Stimulated activated CD8-positive, alpha-beta memory T cell treated with anti-CD3 and anti-CD28 coated beads, Interleukin-2, amount 100 ng/mL, for 1 hour (primary cell): ENCODE measurements at places on chromosomes 4 and X.

DNA sequence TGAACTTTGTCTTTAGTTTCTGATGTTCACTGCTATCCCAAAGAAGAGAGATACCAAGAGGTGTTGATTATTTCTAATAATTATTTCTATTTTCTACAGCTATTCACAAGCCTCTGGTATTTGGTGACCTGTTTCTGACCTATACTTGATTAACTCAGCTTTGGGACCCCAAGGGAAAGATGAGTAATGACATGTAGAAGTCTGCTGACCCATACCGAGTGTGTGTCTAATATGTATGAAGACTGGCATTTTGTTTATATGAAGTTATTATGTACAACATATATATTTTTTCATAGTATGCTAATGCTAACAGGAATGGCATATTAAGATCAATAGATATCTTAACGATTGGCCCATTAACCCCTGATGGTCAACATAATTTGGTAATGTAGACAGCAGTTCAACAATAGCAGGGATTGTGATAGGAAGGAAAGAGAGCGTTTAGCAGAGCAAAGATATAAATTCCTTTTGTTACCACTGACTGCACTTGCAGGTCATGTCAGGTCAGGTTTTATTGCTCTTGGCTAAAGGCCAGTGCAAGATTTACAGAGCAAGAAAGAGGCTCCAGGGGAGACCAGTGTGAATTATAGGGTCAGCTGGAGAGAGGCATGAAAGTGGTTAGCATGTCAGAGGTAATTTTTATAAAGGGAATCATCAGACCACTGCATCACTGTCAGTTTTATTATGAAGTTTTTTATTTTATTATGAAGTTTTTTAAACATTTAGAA is 94.7 kb upstream of the DIPK2B start:
- DNase-seq: no peak

DNA sequence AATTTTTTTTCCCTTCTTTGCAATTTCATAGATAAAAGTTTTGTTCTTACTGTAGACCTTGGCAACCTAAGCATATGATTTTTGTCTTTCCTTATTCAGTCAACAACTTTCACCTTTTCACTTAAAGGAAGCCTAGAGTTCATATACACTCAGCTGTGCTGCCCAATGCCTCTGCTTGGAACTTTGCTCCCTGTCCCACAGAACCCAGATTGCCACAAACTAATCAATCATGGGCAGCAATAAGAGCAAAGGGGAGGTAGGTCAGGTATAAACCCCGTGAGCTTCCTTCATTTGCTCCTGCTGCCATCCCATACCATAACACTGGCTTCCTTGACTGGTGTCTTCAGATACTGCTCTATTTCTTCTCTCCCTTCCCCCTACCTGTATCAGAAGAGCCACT is 51.0 kb upstream of the BEND2 start:
- no peak for DNase-seq

- no peak for DNase-seq
These were observed 64.8 kb downstream of the GLRA3 start for GRCh38 chr4:174764105-174764729.

DNA sequence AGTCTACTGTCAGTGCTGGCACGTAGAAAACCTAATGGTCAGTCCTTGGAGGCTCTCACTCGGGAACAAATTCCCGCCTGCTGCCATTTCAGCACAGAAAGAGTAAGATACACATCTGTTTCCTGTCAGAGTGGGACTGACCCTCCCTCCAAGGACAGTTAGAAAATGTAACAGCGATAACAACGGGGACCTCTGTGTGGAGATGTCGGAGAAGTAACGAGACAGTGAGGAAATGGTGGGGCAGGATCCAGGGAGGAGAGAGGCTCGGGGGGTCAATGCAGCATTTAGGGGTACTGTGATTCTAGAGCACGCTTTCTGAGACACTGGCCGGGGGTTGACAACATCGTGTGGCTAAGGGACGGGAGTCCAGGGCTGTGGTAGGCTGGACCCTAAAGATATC is 36.0 kb upstream of the SORCS2 start:
- DNase-seq: no peak

DNA sequence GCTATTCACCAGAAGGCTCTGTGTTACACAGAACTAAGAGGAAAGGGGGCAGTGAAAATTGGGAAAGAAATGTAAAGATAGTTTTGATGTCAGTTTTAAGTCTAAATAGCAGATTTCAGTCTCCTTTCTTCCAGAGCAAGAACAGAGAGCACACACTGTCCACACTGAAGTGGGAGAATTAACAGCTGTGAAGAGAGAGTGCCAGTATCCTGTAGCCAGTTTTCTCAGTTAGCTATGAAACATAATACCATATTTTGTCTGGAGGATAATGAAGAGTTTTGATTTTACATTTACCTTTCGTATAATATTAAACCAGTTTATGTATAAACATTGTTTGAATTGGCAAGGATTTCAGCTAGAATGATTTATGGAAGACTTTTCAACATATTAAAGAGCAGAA is 35.1 kb downstream of the FBXO8 start:
- no peak for DNase-seq

DNA sequence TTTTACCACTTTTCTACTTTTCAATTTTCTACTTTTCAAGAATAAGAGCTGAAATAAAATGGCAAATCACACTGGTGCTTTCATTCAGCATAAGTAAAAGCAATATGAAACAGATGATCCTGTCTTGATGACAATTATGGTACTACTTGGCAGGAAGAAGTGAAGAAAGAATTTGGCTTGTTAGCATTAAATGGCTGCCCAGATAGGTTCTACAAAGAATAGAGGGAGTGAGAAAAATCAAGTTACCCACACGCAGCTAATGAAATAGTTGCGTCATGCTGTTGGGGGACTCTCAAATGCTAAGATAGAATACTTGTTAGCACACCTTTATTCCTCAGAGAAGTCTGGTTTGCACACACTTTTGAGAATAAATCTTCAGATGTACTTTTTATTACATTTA is 12.5 kb upstream of the LCORL start:
- no peak for DNase-seq

- DNase-seq: peak; percentile 53
These were observed 4.8 kb downstream of the FLNA start for GRCh38 chrX:154369449-154370299.

GRCh38 chrX:155263854-155264628 is at the start of gene RAB39B:
Gene RAB39B (minus strand): TSS chrX:155264491. CDS start chrX:155264288, 203 bp downstream.
- DNase-seq: peak; percentile 36

GRCh38 chr4:114180481-114180880 is 201.0 kb upstream of the ARSJ start:
- peak; percentile 9 for DNase-seq

GRCh38 chr4:56665781-56666180 is 15.3 kb downstream of the HOPX start:
- no peak for DNase-seq

DNA sequence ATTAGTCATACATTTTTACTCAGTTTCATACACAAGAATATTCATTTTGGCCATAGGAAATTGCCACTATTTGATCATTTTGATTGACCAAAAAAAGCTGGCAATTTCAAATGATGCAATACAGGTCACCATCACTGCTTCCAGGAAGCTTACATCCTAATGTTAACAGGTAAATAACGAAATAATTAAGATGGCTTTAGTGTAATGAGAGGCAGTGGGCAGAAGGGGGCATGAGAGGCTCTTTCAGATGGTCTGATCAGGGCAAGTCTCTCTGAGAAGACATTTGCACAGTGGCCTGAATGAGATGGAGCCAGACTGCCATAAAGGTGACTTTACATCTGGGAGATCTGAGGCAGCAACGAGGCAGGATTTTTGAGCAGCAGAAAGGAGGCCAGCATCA is 170.7 kb downstream of the SLIT2 start:
- no peak for DNase-seq

- no peak for DNase-seq
These were observed 1.6 kb downstream of the SEPTIN11 start for GRCh38 chr4:76950956-76951671.

DNA sequence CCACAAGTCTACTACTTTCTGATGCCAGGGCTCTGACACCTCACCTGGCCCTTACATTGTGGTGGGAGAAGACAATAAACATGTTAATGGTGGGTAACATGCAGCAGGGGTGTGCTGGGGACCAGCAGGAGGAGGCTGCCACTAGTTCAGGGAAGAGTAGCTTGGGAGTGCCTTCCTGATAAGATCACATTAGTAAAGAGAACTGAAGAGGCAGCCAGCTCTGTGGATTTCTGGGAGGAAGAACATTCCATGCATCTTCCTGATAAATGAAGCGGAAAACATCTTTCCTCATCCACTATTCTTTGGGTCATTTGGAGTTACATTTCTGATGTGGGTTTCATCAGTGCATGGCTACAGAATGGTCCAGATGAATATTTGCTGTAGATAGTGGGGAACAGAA is 9.0 kb downstream of the RNF150 start:
- no peak for DNase-seq

DNA sequence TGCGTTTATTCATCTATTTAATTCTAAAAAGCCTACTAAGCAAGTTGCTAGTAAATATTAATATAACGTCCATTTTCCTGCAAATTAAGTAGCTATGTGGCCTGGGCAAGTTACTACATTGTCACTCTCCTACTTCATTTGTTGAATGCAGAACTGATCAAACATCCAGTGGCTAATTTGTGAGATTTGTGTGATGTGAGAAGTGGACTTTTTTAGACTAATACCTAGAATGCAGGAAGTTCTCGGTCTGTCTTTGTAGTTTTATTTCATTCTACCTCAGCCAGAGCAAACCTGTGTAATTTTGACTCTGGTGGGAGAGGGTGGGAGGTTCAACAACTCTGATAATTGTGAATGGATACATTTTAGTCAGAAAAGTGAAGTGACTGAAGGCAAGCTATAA is 840 bp downstream of the GUF1 start:
- no peak for DNase-seq

- no peak for DNase-seq
These were observed 106.1 kb downstream of the ARAP2 start for GRCh38 chr4:36138220-36138619.

GRCh38 chr4:39814403-39815185 is 116.7 kb downstream of the UBE2K start:
- DNase-seq: no peak

- DNase-seq: no peak
These were observed 55.3 kb downstream of the PALLD start for GRCh38 chr4:168551945-168552695.

GRCh38 chr4:82599336-82599735 is 37.5 kb upstream of the TMEM150C start:
- DNase-seq: no peak

DNA sequence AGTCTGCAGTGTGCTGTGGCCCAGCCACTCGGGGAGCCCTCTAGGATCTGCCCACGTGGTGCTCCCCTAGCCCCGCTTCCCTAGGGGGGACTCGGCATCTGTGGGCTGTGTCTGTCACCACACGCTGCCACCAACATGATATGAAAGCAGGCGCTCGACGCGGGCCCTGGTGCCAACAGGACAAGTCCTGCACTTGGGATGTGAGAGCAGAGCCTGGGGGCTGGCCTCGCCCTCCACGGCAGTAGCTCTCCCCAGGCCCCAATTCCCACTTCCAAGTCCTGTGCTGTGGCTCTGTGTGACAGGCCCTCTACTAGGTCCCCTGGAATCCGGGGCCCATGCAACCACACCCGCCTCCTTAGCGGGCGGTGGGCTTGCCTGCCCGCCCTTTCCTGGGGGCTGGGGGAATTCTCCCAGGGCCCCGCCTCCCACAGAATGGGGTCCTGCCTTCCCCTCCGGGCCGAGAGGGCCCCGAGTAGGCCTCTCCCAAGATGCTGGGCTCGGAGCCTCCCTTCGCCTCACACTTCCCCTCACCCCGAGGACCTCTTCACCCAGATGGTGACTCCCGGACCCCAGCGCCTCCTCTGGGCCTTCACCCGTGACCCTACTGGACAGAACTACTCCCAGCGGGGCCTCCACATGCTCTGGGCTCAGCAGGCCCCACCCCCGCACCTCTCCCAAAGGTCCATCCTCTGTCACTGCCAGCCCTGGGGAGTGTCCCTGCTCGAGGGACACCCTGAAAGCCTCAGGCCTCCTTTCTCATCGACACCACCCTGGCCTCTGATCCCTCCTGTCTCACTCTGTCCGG is 11.2 kb downstream of the LRPAP1 start:
- no peak for DNase-seq

- DNase-seq: no peak
These were observed 117.8 kb downstream of the SCD5 start for GRCh38 chr4:82680834-82681233.

DNA sequence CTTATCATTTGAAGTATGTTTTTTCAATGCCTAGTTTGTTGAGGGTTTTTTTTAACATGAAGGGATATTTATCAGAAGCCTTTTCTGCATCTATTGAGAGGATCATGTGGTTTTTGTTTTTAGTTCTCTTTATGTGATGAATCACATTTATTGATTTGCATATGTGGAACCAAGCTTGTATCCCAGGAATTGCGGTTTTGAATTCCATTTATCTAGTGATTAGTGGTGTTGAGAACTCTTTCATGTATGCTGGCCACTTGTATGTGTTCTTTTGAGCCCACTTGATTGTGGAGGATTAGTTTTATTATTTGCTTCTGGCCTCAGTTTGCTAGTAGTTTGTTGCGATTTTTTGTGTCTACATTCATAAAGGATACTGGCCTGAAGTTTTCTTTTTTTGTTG is 85.0 kb upstream of the CNKSR2 start:
- no peak for DNase-seq

GRCh38 chr4:18050448-18050847 is 28.9 kb upstream of the LCORL start:
- DNase-seq: no peak

- DNase-seq: no peak
These were observed 154.0 kb downstream of the GRIA3 start for GRCh38 chrX:123337886-123338639.

GRCh38 chr4:180052629-180053028 is 2190.6 kb upstream of the TENM3 start:
- no peak for DNase-seq

GRCh38 chr4:122775987-122776836 is 43.7 kb downstream of the BBS12 start:
- DNase-seq: no peak

DNA sequence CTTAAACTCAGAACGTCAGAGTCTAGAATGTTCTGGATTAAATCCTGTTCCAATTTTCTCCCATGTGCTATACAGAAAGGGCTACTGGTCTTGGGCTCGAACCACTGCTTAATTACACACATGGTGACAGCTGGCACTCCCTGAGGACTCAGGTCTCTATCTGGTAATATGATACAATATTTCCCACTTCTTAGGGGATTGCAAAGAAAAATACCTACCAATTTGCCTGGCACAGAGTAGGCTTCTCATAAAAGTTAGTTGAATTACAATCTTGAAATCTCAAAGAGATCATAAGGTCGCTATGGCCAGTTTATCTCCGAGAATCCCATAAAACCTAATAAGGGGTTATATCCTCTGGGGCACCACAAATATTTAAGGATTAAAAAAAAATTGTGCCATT is 8.6 kb downstream of the GPM6B start:
- no peak for DNase-seq

- no peak for DNase-seq
These were observed 81.5 kb downstream of the FTHL17 start for GRCh38 chrX:30990361-30990760.
